ENCODE measurements at places on chromosomes 5 and 9.

DNA sequence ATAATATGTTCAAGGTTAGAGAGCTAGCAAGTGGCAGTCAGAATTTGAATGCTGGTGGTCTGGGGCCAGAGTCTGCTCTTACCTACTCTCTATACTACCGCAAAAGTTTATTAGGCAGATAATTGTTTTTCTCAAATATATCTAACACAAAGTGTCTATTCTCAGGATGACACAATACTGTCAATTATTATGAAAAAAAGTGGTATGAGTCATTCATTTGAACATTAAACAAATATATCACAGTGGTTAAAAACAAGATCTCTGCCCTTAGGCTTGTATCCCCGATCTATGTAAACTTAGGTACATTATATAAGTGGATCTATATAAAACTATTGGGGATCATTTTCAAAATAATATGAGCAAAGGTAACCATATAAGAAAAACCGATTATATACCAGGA, 354.9 kb downstream of the CETN3 start:
- DNase-seq = no peak

DNA sequence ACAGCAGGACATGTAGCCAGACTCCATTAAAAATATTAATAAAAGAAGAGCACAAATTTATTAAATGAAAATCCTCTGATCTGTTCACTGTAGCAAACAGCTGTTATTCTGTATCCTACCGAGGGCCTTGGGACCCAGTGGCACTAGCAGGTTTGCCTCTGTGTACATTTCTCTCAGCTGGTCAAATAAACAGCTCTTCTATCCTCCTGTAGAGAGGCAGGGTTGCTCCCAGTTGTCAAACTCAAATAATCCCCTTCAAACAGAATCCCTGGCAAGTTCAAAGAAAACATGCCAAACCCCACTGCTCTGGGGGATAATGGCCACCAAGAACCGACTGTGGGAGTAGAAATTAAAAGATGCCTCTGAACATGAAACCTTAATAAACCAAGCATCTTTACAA, 1262.0 kb upstream of the DMAC1 start:
- DNase-seq = no peak

DNA sequence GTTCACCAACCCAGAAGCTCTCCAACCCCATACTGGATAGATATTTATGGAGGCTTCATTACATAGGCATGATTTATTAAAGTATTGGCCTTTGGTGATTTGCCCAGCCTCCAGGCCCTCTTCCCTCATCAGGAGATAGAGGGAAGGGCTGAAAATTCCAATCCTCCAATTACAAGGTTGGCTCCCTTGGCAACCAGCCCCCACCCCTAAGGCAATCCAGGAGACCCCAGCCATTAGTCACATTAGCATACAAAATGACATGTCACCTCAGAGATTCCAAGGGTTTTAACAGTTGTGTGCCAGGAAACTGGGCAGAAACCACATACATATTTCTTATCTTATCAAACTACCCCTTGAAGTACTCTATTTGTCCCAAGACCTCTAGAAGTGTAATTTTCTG, 210.0 kb downstream of the HINT1 start:
- DNase-seq = no peak

- no peak for DNase-seq
Measured at GRCh38 chr5:150498501-150498900, 9.4 kb upstream of the NDST1 start.

- DNase-seq = no peak
Measured at GRCh38 chr9:135536216-135536615, 9.7 kb upstream of the OBP2A start.

DNA sequence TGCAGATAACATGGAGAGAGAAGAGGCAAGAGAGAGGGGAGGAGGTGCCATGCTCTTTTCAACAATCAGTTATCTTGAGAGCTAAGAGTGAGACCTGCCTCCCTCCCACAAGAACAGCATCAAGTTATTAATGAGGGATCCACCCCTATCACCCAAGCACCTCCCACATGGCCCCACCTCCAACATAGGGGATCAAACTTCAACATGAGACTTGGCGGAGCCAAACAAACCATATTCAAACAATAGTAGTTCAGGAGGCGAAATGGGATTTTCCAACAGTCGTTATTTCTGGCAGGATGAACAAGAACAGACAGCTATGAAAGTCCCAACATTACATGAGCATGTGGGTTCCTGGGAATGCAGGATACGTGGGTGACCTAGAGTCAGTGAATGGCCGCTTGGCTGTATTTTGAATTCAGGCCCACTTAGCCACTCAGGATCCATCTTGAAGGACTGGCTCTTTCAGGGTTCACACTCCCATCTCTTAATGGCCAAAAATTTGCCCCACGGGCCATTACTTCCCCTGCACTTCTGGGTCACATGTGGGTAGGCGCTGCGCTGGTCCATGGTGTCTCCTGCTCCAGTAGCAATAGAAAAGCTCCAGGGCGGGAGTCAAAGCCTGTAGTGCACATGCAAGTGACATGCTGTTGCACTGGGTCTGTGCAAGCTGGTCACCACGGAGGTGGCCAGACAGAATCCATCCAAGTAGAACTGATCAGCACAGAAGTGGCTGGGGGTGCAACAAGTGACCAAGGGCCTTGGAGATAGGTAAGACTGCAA, 7.1 kb upstream of the FAF2 start:
- no peak for DNase-seq

- DNase-seq = no peak
Measured at GRCh38 chr5:127418367-127418766, 99.1 kb upstream of the PRRC1 start.
